ENCODE measurements at places on chromosomes 6 and 20.

DNA sequence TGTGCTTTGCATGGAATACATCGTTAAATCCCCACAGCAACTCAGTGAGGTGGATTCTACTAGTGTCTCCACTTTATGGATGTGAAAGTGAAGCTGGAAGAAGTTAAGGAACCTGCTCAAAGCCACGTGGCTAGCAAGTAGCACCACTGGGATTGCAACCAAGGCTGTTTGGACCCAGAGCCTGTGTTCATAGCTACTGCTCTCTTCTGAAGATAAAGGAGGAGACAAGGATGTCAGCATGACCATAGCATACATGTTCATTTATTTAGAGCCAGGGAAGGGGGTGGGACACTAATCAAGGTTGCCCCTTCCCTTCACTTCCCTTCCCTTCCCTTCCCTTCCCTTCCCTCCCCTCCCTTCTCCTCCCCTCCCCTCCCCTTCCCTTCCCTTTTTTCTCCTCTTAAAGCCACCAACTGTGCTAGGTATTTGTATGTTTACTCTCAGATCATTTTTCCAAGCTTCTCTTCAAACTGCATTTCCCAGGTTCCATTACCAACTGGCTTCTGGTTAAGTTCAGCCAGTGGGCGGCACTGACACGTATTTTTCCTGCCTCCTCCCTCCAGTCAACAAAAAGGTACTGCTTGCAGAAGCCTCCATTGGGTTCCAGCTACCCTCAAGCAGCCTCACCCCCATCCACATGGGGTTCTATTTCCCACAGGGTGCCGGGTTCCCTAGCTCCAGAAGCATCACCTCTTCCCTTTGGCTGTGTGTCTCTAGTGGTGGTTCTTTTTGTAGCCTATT lies 134.9 kb downstream of the BCAS1 start:
- no peak for DNase-seq

DNA sequence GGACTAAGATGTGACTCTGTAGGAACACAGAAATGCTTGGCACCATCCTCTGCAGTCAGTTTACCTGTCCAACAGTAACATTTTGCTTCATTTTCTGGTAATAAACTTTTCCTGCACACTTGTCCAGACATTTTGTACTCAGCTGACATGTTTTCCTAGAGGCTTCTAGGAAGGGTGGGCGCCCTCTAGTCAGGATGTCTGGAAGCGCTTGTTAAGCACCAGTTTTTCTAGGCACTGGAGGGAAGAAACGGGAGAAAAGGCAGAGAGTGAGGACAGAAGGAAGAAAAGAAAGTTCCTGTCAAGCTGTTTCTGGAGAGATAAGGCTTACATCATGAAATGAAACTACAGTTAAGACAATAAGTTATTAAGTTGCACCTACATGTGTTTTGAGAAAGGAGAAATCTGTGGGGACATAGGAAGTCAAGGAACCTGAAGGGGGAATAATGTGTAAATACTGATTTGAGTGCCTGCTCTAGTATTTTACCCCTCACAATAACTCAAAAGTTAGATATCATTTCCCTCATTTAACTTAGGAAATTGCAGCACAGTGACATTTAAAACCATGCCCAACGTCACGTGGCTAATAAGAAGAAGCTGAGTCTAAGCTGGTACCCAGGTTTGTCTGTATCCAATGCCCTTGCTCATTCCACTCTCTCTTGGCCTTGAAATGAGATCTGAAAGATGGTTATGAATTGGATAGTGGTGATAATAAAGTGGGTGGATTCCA lies 42.7 kb upstream of the TNFRSF21 start:
- DNase-seq, result no peak

DNA sequence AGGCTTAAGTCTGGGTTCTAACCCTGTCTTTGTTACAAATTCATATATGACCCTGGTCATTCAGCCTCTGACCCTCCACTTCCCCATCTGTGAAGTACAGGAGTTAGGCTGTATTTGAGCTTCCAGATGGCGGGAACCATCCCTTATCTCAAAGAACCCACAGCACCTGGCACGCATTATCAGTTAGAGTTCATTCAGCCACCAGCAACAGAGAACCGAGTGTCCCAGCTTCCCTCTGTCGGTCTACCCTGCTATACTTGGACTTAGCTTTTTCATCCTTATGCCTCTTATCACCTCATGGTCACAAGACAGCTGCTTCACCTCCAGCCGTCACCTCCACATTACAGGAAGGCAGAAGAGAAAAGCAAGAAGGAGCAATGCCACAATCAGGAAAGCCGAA lies 147.8 kb downstream of the EYA2 start:
- DNase-seq, result no peak

DNA sequence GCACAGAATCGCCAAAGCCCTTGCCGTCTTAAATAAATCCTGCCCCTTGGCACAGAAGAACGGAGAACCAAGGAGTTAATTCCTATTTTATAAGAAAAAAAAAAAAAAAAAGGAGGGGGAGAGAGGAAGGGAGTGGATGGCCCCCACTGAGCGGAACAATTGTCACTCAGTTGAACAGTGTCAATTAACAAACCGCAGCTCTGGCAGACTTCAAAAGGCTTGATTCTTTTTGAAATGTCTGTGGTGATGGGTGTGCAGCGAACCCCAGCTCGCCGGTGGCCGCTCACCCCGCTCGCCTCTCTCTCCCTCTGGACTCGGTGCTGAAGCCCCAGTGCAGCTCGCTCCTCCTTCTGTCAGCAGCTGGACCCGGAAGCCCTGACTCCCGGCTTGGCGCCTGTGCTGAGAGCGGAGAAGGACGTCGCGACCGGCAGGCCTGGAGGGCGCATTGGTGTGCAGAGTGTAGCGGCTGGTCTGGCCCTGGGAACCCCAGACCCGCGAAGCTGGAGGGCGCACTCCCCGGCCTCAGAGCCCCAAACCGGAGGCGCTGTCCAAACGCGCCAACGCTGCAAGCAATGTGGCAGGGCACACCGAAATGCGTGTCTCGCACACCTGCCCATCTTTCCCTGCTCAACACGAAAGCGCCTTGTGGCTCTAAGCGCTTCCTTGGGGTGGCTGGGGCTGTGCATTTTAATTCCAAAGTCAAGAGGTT lies 3.4 kb downstream of the LINC00237 start:
- no peak for DNase-seq

- DNase-seq, result no peak
These were observed 8.7 kb downstream of the RNF144B start for GRCh38 chr6:18395856-18396197.

DNA sequence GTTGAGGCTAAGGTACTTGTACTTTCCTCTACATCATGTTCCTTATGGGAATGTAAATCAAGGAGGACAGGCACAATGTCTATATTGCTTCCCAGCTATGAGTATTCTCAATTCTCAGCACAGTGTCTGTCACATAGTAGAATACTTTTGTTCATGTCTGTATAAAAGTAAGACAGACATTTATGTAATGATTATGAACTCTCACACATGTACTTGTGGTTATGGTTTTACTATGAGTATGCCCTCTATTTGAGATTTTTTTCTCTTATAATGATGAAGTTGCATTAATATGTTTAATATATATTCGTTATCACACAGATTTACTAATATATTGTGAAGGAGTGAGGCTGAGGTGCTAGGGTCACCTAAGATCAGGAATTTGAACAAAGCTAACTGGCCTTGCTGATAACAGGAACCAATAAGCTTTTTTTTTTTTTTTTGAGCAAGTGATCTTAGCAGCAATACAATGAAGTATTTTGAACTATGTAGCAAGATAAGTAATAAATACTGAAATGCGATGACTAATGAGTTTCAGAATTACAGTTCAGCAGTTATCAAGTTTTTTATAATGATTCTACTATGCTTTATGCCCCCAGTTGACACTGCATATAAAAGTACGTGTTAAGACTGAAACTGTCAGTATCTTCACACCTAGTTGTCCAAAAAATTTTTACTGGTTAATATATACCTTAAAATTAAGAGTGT lies 623.1 kb downstream of the HTR1B start:
- DNase-seq, result no peak

DNA sequence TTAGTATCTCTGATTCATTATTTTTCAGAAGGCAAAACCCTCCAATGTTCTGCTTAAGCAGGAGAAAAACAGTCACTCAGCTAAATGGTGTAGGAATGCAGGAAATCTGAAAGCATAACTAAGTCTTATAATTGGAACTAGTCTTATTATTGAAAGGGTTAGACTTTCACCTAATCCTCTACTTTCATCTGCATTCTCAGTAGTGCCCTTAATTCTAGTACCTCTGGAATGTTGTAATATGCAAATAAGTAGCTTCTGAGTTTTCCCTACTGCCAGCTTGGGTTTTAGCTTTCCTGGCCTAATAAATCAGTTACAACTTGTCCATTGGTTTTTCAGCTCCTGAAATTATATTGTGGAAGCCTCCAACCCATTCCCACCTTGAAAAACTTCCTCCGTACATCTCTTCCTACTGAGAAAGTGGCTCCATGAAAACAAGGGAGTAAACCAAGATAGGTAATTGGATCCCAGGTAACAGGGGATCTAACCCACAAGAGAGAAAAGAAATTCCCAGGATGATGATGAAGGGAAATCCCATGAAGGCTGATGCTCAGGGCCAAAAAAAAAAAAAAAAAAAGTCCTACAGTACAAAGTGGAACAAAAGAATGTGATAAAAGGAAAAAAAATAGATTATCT lies 147.0 kb downstream of the TBC1D32 start:
- no peak for DNase-seq

GRCh38 chr6:131381052-131381708 lies 191.8 kb upstream of the ARG1 start:
- no peak for DNase-seq

DNA sequence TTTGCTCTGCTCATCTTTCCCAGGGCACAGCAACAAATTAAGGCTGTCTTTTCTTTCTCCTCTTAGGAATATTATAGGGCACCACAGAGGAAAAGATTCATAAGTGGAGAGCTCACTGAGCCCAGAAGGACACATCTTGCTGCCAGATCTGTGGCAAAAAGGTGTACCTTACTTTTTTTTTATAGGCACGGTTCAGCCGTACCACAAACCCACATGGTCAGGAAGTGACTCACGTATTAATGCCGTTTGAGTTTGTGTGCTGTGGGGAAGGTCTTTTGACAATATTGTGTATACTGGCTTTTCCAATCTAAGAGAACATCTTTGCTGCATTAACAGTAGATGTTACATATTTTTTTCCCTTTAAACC lies 28.4 kb downstream of the PAQR8 start:
- DNase-seq, result no peak

GRCh38 chr6:127301199-127301700 lies 34.6 kb downstream of the RNF146 start:
- no peak for DNase-seq

- no peak for DNase-seq
These were observed 61.1 kb upstream of the TBX18 start for GRCh38 chr6:84825461-84825860.

GRCh38 chr20:43514648-43514999 lies 7.1 kb downstream of the L3MBTL1 start:
- DNase-seq, result no peak
